ENCODE measurements at places on chromosomes 3 and 15.

DNA sequence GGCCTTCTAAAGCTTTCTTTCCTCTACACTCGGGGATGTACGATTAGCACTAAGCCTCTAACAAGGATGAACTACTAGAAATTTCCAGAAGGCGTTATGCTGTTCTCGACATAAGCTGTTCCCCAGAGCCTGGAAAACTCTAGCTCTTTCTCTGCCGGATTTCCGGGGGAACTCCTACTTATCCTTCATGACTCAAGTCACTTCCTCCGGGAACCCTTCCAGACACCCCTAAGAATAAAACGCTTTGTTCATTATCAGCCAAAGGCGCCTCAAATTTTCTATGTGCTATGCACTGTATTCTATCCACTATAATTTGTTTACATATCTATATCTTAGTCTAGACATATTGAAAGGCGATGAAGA is 455 bp upstream of the SNAP23 start:
- DNase-seq, result peak; percentile 43

GRCh38 chr3:146589899-146590508 is 15.1 kb downstream of the PLSCR5 start:
- no peak for DNase-seq

DNA sequence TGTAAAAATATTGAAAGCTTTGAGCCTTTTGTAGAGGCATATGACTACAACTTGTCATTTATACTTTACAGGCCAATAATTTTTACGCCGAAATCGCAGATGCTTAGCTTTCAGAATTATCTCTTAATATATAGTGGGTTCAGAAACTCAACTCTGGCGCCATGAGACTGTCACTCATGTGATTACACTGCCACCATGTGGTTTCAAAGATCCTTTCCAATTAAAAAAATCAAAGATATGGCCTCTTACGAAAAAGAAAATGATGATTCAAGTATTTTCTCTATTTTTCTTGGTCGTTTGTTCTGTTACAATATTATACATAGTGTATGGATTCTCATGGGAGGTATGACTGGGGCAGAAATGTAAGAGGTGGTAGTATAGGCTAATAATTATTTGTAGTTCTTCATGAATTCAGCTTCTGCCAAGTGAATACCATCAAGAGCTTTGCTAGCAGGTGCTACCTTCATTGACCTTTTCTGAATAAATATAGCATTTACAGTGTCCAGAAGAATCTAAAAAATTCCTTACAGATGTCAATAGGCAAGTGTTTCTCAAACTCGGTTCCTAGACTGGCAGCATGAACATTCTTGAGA is 751.7 kb upstream of the GOLIM4 start:
- no peak for DNase-seq

GRCh38 chr3:98039322-98040024 is 4.4 kb upstream of the GABRR3 start:
- peak; percentile 78 for DNase-seq

All from CD4-positive, alpha-beta T cell treated with Interleukin-4 for 1 hour (primary cell).